Activated CD4-positive, alpha-beta T cell treated with anti-CD3 and anti-CD28 coated beads, Interleukin-2, amount 50 U/mL, for 4 hours (primary cell): ENCODE measurements at places on chromosomes 4 and X.

DNA sequence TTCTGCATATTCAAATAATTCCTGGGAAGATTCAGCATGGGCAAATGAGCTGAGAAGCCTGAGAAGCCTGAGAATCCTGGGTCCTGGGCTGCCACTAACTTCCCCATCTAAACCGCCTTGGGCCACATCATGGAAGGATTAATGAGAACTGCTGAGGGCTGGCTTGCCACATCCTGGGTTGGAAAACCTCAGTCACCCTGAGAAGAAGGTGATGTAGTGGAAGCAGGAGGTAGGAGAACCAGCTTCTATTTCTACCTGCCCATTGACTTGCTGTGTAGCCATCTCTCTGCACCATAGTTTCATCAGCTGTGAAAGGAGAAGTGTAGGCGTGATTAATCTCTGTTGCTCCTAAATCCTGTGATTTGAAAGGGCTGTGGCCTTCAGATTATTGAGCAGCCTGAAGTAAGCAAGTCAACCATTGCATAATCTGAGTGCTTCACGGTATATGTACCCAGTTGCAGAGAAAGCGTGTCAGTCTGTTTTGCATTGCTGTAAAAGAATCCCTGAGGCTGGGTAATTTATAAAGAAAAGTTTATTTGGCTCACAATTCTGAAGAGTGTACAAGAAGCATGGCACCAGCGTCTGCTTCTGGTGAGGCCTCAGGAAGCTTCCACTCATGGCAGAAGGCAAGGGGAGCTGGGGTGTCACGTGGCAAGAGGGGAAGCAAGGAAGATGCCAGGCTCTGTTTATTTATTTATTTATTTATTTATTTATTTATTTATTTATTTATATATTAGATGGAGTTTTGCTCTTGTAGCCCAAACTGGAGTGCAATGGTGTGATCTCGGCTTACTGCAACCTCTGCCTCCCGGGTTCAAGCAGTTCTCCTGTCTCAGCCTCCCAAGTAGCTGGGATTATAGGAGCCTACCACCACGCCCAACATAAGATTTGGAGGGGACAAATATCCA is 140.9 kb upstream of the ATP6AP2 start:
- DNase-seq, result no peak

- DNase-seq, result no peak
Measured at GRCh38 chr4:129545599-129546278, 449.8 kb downstream of the C4orf33 start.

- DNase-seq, result no peak
Measured at GRCh38 chrX:114134465-114134864, 449.4 kb upstream of the HTR2C start.

DNA sequence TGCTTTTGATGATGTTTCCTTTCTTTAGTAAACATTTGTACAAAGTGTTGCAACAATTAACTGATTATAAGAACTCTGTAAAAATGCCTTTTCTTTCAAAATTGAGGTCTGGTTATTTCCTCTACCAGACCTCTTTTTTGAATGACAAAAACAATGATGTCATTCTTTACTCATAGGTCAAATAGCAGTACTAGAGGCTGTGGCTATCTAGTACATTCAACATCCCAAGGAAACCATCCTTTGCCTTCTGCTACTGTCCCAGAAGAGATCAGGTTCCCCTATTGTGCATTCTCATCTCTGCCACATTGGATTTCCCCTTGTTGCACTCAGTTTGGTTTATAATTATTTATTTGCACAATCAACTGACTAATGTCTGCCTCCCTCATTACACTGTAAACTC is 19.1 kb upstream of the MAD2L1 start:
- DNase-seq, result no peak

DNA sequence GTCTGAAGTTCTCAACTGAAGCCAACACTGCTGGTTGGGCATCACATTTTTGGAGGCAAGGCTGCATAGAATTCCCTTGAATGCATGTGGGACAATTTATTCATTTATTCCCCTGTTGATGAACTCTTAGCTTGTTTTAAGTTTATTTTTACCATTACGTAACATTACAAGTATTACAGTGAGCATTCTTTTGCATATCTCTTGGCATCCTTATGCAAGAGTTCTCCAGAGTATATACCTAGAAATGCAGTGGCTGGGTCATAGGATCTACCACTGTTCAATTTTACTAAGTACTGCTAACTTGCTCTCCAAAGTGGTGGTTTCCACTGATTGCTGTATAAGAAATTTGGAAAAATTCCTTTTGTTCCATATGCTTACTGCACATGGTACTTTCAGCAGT is 66.5 kb downstream of the UCHL1 start:
- DNase-seq, result no peak

DNA sequence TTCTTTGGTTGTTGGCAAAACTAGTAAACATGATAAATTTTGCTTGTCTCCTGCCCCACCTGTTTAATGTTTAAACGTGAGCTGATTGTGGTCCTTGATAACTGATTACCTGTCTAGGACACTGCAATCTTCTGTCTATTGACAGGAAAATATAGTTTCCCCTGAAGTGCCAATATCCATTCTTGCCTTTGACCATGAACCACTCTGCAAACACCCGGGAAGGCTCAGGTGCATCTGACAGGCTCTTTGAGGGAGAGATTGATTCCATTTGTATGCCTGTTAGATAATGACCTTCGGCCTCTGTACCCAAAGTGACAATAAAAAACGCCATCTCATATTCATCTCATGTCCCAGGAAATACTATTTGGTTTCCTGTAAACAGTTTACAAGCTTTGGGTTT is 453.0 kb downstream of the CENPC start:
- DNase-seq, result no peak

- no peak for DNase-seq
Measured at GRCh38 chr4:99248714-99249113, 29.7 kb upstream of the ADH6 start.

- no peak for DNase-seq
Measured at GRCh38 chr4:119735165-119735651, 106.6 kb upstream of the PDE5A start.

- DNase-seq, result no peak
Measured at GRCh38 chrX:24423960-24424359, 41.1 kb upstream of the PDK3 start.

GRCh38 chr4:8696369-8697127 is 104.0 kb downstream of the CPZ start:
- no peak for DNase-seq

- no peak for DNase-seq
Measured at GRCh38 chr4:79831701-79832514, 241.1 kb downstream of the ANTXR2 start.

DNA sequence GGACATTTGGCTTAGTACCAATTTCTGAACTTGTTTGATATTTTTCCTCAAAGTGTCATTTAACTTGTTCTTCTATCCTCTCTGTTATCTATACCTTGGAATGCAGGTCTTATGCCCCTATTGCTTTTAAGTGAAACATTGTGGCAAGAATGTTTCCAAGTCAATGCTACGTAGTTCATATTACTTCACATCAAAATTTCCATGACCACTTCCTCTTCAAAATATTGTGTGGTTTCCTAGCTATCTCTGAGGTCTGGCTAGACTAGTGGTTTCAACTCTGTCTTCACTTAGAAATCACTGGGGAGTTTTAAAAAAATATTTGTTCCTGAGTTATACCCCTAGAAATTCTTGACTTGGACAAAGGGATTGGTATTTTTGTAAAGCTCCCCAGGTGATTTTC is 20.2 kb upstream of the RASGEF1B start:
- DNase-seq, result no peak

- DNase-seq, result no peak
Measured at GRCh38 chr4:3870567-3870962, 104.4 kb downstream of the ADRA2C start.

DNA sequence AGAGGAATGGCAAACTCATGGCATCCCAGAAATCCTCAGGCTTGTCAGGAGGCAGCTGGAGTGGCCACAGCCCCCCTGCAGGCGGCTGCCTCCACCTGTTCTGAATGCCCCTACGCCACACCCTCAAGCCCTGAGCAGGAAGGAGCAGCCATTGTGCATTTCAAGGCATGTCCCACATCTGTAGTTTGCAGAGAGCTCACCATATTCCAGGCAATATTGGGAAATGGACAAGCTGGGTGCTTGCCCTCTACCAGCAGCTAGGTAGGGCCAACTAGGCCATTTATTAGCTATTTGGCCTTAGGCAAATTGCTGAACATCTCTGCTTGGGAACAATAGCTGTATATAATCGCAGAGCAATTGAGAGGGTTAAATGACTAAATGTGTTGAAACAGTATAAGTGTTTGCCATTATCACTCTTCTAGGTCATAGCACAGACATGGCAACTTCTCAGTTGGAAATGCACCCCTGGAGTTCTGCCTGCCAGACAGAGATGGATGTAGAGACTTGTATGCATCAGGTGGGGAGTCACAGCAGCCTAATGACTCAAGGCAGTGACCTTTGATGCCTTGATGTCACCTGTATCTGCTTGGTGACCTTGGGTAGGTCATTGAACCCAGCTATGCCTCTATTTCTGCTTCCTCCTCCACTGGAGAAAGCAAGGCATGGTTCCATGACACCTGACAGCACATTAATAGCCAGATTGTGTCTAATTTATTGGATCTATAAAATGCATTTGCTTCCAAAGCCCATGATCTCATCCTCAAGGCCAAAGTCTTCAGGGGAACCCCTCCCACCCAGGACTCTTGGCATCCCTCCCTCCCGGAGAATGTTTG is 52.8 kb downstream of the FHDC1 start:
- no peak for DNase-seq

GRCh38 chr4:43990963-43991362 is 457.6 kb downstream of the KCTD8 start:
- DNase-seq, result no peak

DNA sequence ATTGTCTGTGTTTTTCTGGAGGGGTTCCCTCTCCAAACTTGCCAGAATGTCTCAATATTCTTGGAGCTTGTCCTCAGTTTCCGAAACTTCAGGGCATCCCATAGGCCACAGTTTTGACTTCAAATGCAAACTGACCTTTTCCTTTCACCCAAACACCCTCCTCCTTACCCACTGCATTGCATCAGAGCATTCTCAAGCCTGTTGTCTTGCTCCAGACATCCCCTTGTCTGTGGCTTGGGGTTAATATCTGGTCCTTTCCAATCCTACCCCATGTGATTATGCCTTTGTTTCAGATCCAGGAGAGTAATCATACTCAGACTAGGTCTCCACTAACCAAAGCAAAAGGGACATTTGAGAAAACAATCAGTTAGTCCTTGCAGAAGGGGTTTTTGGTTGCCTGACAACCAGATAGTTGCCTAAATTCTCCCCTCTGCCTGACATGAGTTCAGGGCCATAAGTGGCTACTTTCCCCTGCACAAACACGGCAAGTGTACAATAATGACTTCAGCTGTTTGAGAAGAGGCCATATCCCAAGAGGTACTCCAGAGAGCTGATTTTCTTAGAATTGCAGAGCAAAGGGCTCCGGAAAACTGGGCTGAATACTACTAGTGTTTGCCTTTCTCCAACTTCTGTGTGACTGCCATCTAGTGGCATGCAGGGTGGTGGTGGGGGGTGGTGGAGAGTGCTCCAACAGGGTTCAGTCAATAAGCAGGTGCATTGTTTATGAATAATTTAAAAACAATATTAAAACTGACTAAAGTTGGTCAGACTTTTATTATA is 130.2 kb downstream of the CHRDL1 start:
- no peak for DNase-seq

DNA sequence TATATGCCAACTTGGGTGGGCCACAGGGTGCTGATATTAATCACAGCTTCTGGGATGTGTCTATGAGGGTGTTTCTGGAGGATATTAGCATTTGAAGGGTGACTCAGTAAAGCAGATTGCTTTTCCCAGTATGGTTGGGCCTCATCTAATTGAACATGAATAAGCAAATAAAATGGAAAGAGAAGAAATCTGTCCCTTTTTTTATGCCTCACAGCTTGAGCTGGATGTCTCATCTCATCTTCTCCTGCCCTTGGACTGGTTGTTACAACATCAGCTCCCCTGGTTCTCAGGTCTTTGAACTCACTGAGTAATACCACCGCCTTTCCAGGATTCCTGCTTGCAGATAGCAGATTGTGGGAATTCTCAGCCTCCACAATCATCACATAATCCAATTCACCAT is 1149.2 kb downstream of the PCDH18 start:
- no peak for DNase-seq

- no peak for DNase-seq
Measured at GRCh38 chr4:168880811-168881595, 129.1 kb downstream of the CBR4 start.

DNA sequence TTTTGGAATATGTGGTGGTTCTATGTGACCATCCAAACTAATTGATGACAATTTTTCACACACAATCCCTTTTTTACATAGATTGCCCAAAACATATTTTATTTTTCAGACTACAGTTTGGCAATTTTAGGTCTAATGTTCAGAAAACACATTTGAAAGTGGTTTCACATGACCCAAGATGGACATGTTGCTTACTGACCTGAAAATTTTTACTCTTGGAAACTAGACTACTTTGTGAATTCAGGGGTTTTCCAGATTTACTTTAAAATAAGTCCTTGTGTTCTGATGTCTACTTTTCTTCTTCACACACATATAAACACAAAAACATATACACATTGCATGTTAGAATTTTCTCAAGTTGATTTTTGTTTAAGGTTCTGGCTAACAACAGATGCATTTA is 79.5 kb downstream of the HMGB2 start:
- no peak for DNase-seq

GRCh38 chr4:79611026-79611425 is 203.0 kb upstream of the GK2 start:
- DNase-seq, result no peak

- no peak for DNase-seq
Measured at GRCh38 chr4:41189666-41190065, 24.7 kb downstream of the APBB2 start.
